ENCODE measurements at places on chromosomes 7 and 10.

DNA sequence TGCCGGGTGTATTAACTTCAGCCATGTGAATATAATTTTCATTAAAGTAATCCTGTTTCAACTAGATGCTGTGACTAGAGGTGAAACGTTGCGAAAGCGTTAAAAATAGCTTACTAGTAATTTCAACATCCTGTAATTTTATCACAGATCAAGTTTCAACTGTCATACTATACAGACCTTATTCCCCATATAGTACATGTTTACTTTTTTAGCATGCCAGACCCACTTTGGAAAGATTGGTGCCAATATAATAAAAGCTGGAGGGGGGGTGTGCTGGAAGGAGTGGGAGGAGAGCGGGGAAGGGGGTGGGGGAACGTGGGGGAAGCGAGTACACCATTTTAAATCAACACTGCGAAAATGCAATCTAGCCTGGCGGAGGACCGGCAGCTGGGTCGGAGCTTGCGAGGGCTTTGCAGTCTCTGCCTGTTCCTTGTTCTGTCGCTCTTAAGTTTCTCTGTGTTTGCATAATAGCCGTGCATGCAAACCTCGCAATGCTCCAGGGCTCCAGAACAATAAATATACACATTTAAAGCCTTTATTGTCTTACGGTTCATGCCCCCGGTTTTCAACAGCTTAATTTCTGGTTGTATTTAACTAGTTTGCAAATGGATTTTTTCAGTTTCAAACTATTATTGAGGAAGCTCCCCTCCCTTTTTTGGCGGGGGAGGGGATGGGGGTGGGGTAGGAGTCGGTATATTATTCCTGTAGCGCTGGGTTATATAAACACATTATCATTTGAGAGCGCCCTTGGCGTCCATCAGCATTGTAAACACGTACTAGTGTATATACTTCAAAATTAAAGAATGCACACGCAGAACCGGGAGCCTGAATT lies 1.3 kb upstream of the ARID5B start:
- peak; percentile 58 for DNase-seq

DNA sequence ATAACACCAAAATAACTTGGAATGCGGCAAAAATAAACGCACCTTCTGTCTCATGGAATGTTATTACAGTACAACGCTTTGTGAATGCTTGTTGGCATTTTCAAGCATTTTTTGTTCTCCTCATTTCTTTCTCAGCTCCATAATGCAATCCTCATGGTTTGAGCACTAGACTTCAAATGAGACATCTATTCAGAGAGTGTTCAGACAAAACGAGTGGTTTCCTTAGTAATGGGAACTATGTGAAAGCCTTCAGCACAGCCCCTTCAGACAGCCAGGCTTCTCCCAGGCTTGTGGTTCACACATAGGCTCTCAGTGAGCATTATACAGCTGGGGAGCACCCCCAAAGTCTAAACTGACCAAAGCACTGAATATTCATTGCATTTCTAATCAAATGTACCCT lies 8.6 kb upstream of the LRRN3 start:
- DNase-seq: no peak

GRCh38 chr10:34585422-34586112 lies 229.5 kb downstream of the PARD3 start:
- no peak for DNase-seq

- DNase-seq: no peak
Observed at GRCh38 chr7:50712252-50713122, 70.2 kb downstream of the GRB10 start.

DNA sequence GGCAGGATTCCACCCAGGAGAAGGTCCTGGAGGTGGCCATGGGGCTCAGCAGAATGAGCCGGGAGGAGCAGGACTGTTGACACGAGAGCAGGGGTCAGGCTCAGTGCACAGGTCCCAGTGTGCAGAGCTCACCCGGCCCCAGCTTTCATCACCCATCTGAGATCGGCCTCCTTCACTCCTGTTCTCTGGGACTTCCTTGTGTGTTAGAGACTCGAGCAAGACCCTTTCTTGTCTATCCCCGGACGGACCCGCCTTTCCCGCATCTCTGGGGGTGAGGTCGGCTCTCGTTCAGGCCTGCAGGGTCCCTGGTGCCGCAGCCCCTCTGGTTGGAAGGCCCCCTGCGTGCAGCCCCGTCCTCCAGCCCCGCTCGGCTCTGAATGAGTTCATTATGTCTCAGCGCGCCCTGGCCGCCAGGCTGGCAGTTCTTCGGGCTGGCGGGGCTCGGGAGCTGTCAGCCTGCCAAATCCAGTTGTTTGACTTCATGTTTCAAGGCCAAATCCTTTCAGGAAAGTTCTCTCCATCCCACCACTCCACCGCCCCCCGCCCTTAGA lies 127.9 kb downstream of the LHPP start:
- no peak for DNase-seq

GRCh38 chr10:112991888-112992491 lies 41.9 kb downstream of the TCF7L2 start:
- DNase-seq: no peak

DNA sequence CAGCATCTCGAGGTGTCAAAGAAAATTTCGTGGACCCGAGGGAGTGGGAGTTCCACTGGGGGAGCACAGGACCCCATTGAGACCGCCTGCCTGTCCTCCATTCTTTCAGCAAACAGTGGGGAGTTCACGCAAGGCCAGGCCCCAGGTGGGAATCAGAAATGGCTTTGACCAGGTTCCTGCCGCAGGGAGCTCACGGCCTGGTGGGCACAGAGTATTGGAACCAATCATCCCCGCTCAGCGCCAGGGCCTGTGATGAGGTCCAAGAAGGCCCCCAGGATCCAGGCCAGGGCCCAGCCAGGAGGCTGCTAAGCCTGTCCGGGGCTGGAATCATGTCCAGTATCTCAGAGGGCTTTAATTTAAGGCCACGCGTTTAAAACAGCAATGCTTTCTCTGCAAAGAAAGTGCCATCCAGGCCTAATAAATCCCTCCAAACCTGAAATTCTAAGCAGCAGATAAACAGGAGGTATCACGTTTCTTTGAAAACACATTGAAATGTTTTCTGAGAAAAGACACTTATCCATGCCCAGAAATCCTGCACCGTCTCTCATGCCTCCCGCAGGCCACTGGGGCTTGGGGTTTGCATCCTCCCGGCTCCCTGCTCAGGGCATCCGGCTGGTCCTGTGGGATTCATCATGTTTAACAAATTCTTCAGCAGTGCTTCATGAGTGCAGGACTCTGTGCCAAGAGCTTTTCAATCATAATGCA lies 125.7 kb downstream of the OAT start:
- DNase-seq: no peak

DNA sequence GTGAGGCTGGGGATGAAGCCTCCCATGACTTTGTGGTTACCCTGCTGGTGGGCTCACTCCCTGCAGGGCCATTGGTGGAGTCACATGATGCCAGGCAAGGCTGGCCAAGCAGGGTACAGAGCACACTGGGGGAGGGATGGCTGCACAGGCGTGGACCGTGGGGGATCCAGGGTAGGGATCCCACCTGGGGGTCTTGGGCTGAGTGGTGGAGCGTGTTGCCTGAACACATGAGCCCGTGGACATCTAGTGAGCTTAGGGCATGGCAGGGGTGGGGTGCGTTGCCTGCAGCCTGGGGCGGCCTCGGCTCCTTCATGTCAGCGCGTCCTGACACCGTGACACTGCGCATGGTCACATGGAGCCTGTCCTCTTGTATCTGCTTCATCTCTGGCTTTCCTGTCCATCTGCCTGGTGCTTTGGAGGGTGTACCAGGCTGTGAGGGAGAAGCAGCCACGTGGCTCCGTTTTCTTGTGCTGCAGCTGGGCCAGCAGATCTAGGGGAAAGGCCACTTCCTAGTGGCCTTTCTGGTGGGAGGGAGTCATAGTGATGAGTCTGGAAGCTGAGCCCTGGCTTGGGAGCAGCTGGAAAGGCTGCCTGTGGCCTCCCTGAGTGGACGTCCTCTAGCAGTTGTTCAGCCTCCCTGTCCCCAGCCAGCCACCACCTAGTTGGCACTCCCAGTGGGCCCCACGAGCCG lies 96.2 kb downstream of the LHPP start:
- no peak for DNase-seq

GRCh38 chr7:156184164-156184563 lies 371.9 kb upstream of the SHH start:
- DNase-seq: no peak

GRCh38 chr10:75547391-75548298 lies 116.2 kb downstream of the LRMDA start:
- no peak for DNase-seq

DNA sequence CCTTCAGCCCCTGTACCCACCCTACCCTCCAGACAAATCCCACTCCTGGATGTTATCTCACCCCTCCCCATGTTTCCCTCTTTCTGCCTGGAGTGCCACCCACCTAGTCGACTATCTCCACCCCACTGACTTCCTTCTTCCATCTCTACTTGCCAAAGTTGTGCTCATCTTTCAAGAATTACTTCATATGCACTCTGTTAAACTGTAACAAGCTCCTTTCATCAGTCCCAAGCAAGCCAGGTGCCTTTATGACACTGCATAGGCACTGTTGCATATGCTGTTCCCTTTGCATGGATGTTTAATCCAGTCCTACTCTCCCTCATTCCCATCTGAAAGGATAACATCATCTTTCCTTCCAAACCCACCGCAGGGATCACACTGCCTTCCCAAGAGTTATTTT lies 8.9 kb upstream of the CDK1 start:
- DNase-seq: no peak

DNA sequence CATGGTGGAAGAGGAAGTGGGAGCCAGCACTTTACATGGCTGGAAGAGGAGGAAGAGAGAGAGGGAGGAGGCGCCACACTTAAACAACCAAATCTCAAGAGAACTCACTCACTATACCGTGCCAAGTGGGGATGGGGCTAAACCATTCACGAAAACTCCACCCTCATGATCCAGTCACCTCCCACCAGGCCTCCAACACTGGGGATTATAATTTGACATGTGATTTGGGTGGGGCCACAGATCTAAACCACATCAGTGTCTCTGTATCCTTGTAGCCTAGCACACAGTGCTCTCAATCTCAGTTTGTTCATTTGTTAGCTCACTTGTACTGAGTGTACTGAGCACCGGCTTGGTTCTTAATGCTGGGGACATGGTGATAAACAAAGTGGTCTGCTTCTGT lies 228.3 kb downstream of the BUB3 start:
- no peak for DNase-seq

All from HEK293T (cell line).